Memory B cell (primary cell): ENCODE measurements at places on chromosomes 2 and 18.
A peak's percentile ranks its signal among the peaks of the same experiment; 100 is the strongest.

GRCh38 chr2:10956006-10956790 is 44.5 kb downstream of the KCNF1 start:
- H3K27ac ChIP-seq: no peak overlapping the region
- H3K4me3 ChIP-seq: no peak overlapping the region
- peaks cover 2% of the 10 kb centered on the region for H3K36me3 ChIP-seq
- H3K27me3 ChIP-seq: peaks cover 6% of the 10 kb centered on the region

- peak overlapping the region; percentile 88 for H3K27ac ChIP-seq
- DNase-seq: no peak
- H3K27me3 ChIP-seq: no peaks in the 10 kb centered on the region
Observed at GRCh38 chr2:216004697-216005283, 8.6 kb downstream of the MREG start.

- no peaks in the 10 kb centered on the region for H3K36me3 ChIP-seq
- DNase-seq: no peak
- H3K4me3 ChIP-seq: no peak overlapping the region
- peaks cover 11% of the 10 kb centered on the region for H3K27me3 ChIP-seq
- no peak overlapping the region for H3K27ac ChIP-seq
Observed at GRCh38 chr2:1584691-1585485, 159.4 kb downstream of the PXDN start.

DNA sequence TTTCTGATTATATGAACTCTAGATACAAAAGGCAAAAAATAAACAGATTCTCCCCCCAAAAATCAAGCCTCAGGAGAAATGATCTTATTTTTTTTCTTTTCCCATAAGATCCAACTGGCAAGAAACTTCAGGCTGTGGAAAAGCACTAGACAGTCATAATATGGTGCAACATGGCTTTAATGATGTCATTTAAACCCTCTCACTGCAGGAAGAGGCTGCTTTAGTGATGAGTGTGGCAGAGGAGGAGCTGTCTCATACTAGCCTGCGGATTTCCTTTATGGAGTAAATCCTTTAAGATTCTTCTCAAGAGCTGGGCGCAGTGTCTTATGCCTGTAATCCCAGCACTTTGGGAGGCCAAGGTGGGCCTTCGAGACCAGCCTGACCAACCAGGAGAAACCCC is 83.3 kb upstream of the CD28 start:
- H3K27me3 ChIP-seq: no peaks in the 10 kb centered on the region
- no peak for DNase-seq
- H3K4me3 ChIP-seq: no peak overlapping the region
- no peaks in the 10 kb centered on the region for H3K36me3 ChIP-seq

GRCh38 chr18:25335062-25335461 is 16.9 kb downstream of the ZNF521 start:
- peaks cover 5% of the 10 kb centered on the region for H3K27me3 ChIP-seq
- H3K4me3 ChIP-seq: no peak overlapping the region
- no peak for DNase-seq

DNA sequence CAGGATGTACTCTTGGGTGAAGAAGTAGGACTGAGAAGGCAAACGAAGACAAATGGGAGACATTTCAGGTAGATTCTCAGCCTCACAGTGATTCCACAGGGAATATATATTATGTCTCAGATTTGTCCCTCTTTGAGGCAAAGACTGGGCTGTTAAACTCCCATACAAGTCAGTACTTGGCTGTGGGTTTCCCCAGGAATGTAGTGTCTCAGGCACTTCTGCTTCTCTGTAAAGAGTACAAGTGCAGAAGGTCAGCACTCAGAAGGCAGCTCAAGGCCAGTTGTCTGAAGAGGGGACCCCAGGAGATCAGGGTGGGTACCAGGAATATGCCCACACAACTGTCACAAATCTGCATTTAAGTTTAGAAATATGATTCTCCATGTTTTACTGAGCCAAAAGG is 39.9 kb upstream of the COBLL1 start:
- DNase-seq: no peak
- H3K27me3 ChIP-seq: no peaks in the 10 kb centered on the region
- H3K36me3 ChIP-seq: no peaks in the 10 kb centered on the region
- no peak overlapping the region for H3K4me3 ChIP-seq
- H3K4me1 ChIP-seq: peaks cover 9% of the 10 kb centered on the region
- H3K27ac ChIP-seq: no peak overlapping the region

DNA sequence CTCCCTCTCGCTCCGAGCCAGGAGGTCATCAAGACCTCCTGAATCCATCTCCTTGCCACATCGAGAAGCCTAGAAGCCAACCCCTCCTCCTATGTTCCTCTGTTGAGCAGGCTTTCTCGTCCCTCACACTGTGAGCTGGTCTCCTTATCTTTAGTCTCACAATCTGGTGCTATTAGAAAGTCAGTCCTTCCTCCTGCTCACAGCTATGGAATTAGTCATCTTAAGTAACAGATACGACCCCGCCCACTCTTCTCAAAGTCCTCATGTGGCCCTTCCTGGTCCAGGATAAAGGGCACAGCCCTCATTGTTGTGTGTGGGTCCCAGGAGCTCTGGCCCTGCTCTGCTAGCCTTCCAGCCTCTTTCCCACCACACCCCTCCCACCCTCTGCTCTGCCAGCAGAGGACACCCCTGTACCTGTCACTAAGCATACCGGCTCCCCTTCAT is 41.4 kb upstream of the TRIB2 start:
- no peak overlapping the region for H3K4me3 ChIP-seq
- H3K36me3 ChIP-seq: peaks cover 5% of the 10 kb centered on the region
- peaks cover 6% of the 10 kb centered on the region for H3K27me3 ChIP-seq
- no peak for DNase-seq
- H3K27ac ChIP-seq: no peak overlapping the region

GRCh38 chr2:113390124-113390849 is 47.2 kb upstream of the ZNG1B start:
- H3K27ac ChIP-seq: peak overlapping the region; percentile 87
- H3K4me3 ChIP-seq: peak overlapping the region; percentile 68
- peaks cover 12% of the 10 kb centered on the region for H3K4me1 ChIP-seq
- H3K36me3 ChIP-seq: no peaks in the 10 kb centered on the region
- peaks cover 3% of the 10 kb centered on the region for H3K27me3 ChIP-seq

DNA sequence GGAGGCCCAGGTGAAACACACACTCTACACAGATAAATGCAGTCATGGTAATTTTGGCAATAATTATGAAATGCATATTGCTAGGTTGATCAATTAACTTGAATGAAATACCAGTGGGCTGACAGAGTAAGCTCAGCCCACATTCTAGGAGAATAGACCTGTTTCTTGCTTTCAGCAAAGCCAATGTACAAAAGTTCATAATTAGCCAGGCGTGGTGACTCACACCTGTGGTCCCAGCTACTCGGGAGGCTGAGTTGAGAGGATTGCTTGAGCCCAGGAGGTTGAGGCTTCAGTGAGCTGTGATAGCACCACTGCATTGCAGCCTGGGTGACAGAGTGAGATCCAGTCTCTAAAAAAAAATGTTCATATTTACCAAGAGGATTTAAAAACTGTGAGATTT is 15.7 kb upstream of the MBP start:
- H3K36me3 ChIP-seq: no peaks in the 10 kb centered on the region
- no peak for DNase-seq
- peaks cover 23% of the 10 kb centered on the region for H3K4me1 ChIP-seq
- no peak overlapping the region for H3K4me3 ChIP-seq

DNA sequence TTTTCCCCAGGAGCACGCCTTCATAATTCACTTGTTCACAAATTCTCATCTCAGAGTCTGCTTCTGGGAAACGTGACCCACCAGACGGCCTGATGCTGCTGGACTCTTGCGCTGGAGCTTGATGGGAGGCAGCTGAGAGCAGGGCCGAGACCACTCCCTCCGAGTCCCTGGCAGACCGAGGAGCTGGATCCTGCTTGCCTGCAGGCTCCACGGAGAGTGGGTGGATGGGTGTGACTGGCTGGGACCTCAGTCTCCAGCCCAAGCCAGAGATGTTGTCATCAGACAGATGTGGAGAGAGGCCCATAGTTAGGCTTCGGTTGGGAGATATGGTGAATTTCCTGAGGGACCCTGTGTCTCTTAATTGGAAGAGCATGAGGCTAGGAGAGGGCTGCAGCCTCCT is 76.4 kb downstream of the TSN start:
- no peak overlapping the region for H3K27ac ChIP-seq
- H3K36me3 ChIP-seq: no peaks in the 10 kb centered on the region
- no peaks in the 10 kb centered on the region for H3K4me1 ChIP-seq
- H3K27me3 ChIP-seq: peaks cover 4% of the 10 kb centered on the region

DNA sequence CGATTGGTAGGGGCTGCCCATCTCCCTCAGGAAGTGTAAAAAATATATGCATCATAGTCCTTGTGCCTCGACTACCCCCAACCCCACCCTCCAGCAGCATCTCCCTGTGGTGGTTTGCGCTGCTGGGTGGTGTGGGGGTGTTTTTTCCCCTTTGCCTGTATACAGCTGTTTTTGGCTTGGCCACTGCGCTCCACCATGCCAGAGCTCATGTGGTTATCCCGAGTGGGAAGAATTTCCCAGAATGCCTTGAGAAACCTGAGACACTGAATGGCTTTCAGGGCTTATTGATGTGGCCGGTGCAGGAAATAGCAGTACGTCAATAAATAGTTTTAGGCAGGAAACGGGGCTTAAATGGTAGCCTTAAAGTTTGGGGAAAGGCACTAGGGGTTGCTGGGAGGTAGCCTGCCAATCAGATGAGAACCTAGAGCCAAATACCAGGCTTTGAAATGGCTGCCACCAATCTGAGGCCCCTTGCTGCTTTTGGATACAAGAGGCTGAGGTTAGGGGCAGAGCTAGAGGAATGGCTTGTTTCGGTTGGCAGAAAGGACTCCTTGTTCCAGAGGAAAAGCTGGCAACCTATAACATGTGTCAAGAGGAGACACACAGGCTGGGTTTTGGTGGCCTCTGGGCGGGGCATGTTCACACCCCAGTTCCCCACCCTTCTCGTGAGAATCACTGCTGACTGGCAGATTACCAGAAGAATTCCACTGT is 144.1 kb downstream of the SMAD7 start:
- no peaks in the 10 kb centered on the region for H3K27me3 ChIP-seq
- no peaks in the 10 kb centered on the region for H3K36me3 ChIP-seq

- peaks cover 19% of the 10 kb centered on the region for H3K36me3 ChIP-seq
- H3K27me3 ChIP-seq: no peaks in the 10 kb centered on the region
- peaks cover 2% of the 10 kb centered on the region for H3K4me1 ChIP-seq
Observed at GRCh38 chr18:58723810-58724602, 52.7 kb downstream of the MALT1 start.

- H3K4me3 ChIP-seq: no peak overlapping the region
- no peak overlapping the region for H3K27ac ChIP-seq
- no peaks in the 10 kb centered on the region for H3K4me1 ChIP-seq
- no peaks in the 10 kb centered on the region for H3K36me3 ChIP-seq
- no peaks in the 10 kb centered on the region for H3K27me3 ChIP-seq
Observed at GRCh38 chr2:82993609-82994008, 1465.5 kb downstream of the SUCLG1 start.

DNA sequence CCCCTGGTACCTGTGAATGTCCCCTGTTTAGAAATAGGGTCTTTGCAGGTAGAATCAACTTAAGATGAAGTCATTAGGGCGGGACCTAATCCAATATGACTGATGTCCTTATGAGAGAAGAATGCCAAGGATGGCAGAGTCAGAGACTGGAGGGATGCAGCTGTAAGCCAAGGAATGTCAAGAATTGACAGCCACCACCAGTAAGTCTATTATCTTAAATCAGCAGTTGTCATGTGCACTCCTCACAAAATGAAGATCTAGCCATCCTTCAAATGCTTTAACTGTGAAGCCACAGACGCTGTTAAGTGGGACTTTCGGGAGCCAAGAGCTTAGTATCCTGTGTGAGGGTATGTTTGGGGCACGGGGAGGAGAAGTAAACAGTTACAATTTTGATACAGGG is 83.2 kb downstream of the ITGA4 start:
- no peaks in the 10 kb centered on the region for H3K4me1 ChIP-seq
- no peak overlapping the region for H3K4me3 ChIP-seq
- DNase-seq: no peak
- H3K27me3 ChIP-seq: no peaks in the 10 kb centered on the region

DNA sequence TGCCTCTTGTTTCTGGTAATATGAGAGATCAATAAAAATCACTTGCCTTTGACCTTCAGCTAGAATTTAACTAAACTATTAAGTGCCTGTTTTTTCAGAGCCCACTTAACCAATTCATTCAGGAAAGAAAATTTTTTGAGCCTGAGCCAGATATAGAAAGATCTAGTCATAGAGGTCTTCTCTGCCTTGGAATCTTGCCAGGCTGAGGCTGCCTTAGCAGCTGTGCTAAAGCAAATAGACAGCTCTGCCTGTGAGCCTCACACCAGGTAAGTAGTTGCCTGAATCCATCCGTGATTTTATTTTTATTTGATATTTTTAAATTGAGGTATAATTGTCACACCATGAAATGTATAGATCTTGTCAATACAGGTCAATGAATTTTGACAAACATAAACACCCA is 27.4 kb downstream of the EVX2 start:
- no peak overlapping the region for H3K4me3 ChIP-seq
- no peak overlapping the region for H3K27ac ChIP-seq
- peaks cover 9% of the 10 kb centered on the region for H3K27me3 ChIP-seq
- no peak for DNase-seq
- no peaks in the 10 kb centered on the region for H3K4me1 ChIP-seq
- H3K36me3 ChIP-seq: no peaks in the 10 kb centered on the region

- H3K4me3 ChIP-seq: no peak overlapping the region
- peaks cover 18% of the 10 kb centered on the region for H3K4me1 ChIP-seq
- no peaks in the 10 kb centered on the region for H3K36me3 ChIP-seq
- no peak overlapping the region for H3K27ac ChIP-seq
Observed at GRCh38 chr2:127678531-127678930, 3.2 kb upstream of the LIMS2 start.

GRCh38 chr2:148255929-148256328 is 235.0 kb downstream of the MBD5 start:
- no peak for DNase-seq
- H3K36me3 ChIP-seq: peaks cover 42% of the 10 kb centered on the region
- H3K27me3 ChIP-seq: no peaks in the 10 kb centered on the region
- no peak overlapping the region for H3K27ac ChIP-seq
- no peak overlapping the region for H3K4me3 ChIP-seq

- peaks cover 14% of the 10 kb centered on the region for H3K4me1 ChIP-seq
- no peaks in the 10 kb centered on the region for H3K27me3 ChIP-seq
- H3K36me3 ChIP-seq: no peaks in the 10 kb centered on the region
- no peak for DNase-seq
- no peak overlapping the region for H3K27ac ChIP-seq
- H3K4me3 ChIP-seq: no peak overlapping the region
Observed at GRCh38 chr2:128289439-128289838, 29.2 kb downstream of the HS6ST1 start.
